ENCODE measurements at places on chromosomes 12 and 14. TPM values are rescaled to one million over a fixed set of nuclear protein-coding genes. Genes with fewer than 3 reads are reported as not detected.

The CERS5 gene
- 35.1 TPM for total RNA-seq

The ARID2 gene
- total RNA-seq, result 25.5 TPM

The NRIP2 gene
- not detected for total RNA-seq

The STYK1 gene
- 12.3 TPM for total RNA-seq

The AMDHD1 gene
- total RNA-seq, result not detected

The SLC38A2 gene
- total RNA-seq, result 562 TPM

The CISTR gene
- total RNA-seq, result not detected

The COX8C gene
- total RNA-seq, result not detected

The HOXC12 gene
- not detected for total RNA-seq

The INHBE gene
- total RNA-seq, result not detected

The NPFF gene
- total RNA-seq, result not detected

The DAO gene
- total RNA-seq, result not detected

The FOXM1 gene
- total RNA-seq, result 15.0 TPM

The ENDOU gene
- not detected for total RNA-seq

The SERPINA10 gene
- not detected for total RNA-seq

The KRT86 gene
- not detected for total RNA-seq

The GON7 gene
- total RNA-seq, result 15.6 TPM

Measured in vein endothelial cell (primary cell).